Activated naive CD8-positive, alpha-beta T cell treated with anti-CD3 and anti-CD28 coated beads, Interleukin-2, amount 50 U/mL, for 16 hours (primary cell): ENCODE measurements at places on chromosomes 6 and 20.

- DNase-seq = no peak
These were observed 387.8 kb upstream of the GJE1 start for GRCh38 chr6:141744971-141745370.

DNA sequence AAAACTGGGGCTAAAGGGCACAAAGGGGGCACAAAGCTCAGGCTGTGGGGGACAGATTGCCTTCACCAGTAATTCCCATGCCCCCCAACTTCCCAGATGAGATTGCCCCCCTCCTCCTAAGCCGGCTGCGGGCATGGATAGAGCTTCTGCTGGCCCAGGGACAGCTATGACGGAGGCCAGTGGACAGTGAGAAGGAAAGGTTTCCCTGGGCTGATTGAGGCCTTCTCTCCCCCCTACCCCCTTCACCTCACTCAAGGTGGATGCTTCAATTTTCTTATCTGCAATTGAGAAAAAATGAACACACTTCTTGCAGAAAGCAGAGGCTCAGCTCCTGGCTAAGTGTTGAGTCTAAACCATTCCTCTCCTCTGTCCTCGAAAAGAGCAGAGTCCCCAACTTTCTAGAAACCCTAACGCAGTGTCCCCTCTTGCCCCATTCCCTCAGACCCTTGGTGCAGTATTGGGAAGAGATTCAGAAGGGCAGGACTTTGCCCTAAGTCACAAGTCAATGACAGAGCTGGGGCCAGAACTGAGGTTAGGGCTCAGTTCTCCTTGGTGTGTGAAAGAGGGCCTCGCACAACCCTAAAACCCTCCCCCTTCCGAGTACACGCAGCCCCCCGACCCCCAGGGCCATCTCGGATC lies 808 bp downstream of the SDC4 start:
- DNase-seq = no peak

DNA sequence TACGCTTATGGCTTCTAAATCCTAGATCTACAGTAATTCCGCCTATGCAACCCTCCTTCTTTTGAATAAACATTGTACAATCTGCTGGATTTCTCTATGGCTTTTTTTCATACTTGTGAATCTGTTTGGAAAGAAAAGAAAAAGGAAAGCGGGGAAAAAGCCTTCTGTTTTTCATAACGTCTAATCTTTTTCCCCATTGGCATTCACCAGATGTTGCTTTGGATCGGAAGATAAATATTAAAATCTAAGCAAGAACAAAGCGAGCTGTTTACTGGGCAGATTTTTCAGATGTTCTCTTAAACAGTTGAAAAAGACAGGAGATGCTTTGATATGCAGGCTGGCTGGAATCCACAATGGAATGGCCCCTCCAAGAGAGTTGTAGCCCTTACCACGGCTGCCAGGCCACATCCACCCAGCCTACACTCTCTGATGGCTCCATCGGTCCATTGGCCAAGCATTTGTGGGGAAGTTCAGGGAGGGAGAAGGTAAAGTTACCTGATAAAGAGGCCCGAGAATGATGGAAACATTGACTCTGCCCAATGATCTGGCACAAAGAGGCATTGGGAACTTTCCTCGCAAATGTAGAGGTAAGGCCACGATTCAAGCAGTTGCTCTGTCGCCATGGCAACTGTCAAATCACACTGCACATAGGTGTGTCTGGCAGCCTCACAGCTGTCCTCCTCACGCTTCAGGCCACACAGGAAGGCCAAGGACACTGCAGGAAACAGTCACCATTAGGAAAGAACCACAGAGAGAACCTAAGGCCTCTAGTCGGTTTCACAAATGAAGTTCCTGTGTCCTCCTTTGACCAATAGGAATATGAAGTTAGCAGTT lies 70.3 kb downstream of the PKHD1 start:
- DNase-seq = no peak

GRCh38 chr20:20407891-20408805 lies 40.2 kb downstream of the INSM1 start:
- no peak for DNase-seq

GRCh38 chr6:1371933-1372332 lies 17.4 kb upstream of the FOXF2 start:
- DNase-seq = no peak

DNA sequence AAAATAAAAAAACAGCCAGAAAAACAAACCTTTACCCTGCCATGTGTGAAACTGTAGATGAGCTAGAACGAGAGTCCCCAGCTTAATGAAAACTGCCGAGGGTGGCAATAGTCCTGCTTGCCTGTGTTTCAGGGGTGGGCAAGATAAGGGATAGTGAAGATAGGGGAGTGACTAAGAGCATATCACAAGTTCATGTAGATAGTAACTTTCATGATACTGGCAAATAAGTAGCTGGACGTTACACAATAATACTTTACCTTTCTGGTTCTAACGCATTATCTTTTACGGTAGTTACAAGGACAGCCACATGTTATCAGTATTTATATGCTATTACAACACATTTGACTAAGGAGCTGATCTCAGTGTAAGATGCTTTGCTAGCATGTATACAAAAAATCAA lies 9.3 kb upstream of the FBXO9 start:
- DNase-seq = no peak
